Panc1 (cell line): ENCODE measurements at places on chromosomes 16 and 17.

DNA sequence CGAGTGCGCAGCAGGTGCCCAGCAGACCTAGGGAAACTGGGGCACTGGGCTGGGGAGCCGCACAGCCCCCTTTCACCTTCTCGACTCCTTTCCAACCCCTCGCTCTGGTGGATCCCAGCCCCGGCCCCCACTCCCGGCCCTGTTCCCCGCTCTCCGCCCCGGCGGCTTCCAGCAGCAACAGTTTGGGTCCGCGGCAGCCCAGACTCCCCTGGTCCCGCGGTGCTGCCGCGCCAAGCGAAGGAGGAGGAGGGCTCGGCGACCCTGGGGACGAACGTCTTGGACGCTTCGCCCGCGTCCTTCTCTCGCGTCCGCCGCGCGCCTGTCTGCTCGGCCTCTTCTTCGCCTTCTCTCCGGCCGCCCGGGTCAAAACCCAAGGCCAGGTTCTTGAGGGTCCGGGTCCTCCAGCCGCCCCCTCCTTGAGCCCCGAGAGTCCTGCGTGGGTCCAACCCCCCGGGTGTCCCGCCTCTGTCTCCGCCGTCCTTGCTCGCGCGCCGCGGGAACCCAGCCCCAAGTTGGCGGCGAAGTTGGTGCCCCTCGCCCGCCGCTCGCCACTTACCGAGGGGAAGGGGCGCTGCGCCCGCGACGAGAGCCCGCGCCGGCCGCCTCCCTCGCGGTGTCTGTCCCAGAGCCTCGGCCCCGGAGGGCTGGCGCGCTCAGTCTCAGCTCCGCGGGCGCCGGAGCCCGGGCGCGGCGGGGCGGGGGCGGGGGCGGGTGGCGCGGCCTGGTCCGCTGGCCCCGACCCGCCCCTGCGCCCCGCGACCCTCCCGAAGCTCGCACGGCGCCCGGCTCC, 1.4 kb upstream of the GRIN2C start:
- no peak overlapping the region for H3K27ac ChIP-seq
- peaks cover 21% of the 10 kb centered on the region for H3K4me1 ChIP-seq
- 0 out of 2 replicates have a peak, but pooled peaks cover 4% of the 10 kb centered on the region for H3K36me3 ChIP-seq
- H3K27me3 ChIP-seq: peaks cover 21% of the 10 kb centered on the region
- no peak for DNase-seq

GRCh38 chr17:19978209-19978802, 678 bp upstream of the AKAP10 start:
- no peak for DNase-seq
- H3K27ac ChIP-seq: peak overlapping the region; percentile 94
- H3K36me3 ChIP-seq: peaks cover 4% of the 10 kb centered on the region; the same call in 1 of the 2 replicates
- H3K27me3 ChIP-seq: no peaks in the 10 kb centered on the region
- H3K4me1 ChIP-seq: no peaks in the 10 kb centered on the region; the same call in 1 of the 2 replicates

GRCh38 chr16:49986351-49987124, 38.5 kb upstream of the CNEP1R1 start:
- H3K27me3 ChIP-seq: no peaks in the 10 kb centered on the region
- no peak for DNase-seq
- peak overlapping the region; percentile 24 for H3K4me3 ChIP-seq

- DNase-seq: peak; percentile 24
- H3K27me3 ChIP-seq: no peaks in the 10 kb centered on the region
- H3K4me3 ChIP-seq: no peak overlapping the region
- no peaks in the 10 kb centered on the region; the same call in 1 of the 2 replicates for H3K4me1 ChIP-seq
These were observed 31.5 kb downstream of the SIAH1 start for GRCh38 chr16:48353565-48354163.

DNA sequence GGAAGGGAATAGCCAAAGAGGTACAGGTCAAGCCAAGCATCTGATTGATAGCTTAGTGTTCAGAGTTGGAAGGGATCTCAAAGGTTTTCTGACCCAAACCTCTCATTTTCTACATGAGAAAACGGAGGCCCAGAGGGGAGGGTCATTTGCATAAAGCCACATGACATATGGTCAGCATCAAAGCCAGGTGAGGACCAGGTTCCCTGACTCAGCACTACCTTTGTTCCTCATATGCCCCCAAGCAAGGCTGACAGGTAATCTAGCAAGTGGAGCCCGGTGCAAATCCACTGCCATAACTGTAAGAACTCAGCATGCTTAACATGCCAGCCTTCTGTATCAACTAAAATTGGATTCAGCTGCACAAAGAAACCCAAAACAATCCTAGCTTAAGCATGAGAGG, 28.2 kb upstream of the CCL1 start:
- no peak overlapping the region for H3K4me3 ChIP-seq
- no peak for DNase-seq
- H3K36me3 ChIP-seq: no peaks in the 10 kb centered on the region
- 0 out of 2 replicates have a peak, but pooled peaks cover 4% of the 10 kb centered on the region for H3K27me3 ChIP-seq
- H3K4me1 ChIP-seq: no peaks in the 10 kb centered on the region
- H3K27ac ChIP-seq: no peak overlapping the region

- H3K36me3 ChIP-seq: no peaks in the 10 kb centered on the region
- no peak overlapping the region for H3K27ac ChIP-seq
- H3K27me3 ChIP-seq: no peaks in the 10 kb centered on the region
- no peak overlapping the region for H3K4me3 ChIP-seq
- no peaks in the 10 kb centered on the region for H3K4me1 ChIP-seq
- DNase-seq: no peak
These were observed 66.3 kb upstream of the DOC2B start for GRCh38 chr17:247767-248166.

DNA sequence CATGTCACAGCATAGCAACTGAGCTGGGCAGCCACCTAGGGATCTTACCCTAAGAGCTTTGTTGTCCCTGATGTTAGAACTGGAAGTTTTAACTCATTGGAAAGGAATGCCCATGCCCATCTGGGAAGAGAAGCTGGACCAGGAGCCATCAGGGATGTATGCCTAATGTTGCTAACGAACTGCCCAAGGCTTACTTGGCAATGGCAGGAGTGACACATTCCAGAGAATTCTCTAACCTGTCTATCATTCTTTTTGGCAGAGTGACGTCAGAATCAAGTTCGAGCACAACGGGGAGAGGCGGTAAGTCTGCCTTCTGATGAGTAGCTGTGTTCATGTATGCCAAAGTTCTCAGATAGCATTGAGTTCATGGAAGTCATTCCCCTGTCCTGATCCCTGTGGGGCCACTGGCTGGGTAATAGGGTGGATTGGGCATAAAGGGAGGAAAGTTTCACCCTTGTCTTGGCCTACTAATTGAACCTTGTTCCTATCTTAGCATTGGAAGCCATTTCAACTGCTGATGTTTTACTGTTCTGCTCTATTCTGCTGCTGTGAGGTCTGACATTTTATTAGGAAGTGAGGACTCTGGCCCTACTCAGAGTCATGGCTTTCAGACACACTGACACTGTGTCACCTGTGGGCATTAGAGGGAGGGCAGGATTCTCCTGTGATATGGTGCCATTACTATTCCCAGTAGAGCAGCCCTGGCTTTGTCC, 23.7 kb downstream of the MAP3K3 start:
- no peak overlapping the region for H3K27ac ChIP-seq
- no peaks in the 10 kb centered on the region for H3K36me3 ChIP-seq
- DNase-seq: no peak

DNA sequence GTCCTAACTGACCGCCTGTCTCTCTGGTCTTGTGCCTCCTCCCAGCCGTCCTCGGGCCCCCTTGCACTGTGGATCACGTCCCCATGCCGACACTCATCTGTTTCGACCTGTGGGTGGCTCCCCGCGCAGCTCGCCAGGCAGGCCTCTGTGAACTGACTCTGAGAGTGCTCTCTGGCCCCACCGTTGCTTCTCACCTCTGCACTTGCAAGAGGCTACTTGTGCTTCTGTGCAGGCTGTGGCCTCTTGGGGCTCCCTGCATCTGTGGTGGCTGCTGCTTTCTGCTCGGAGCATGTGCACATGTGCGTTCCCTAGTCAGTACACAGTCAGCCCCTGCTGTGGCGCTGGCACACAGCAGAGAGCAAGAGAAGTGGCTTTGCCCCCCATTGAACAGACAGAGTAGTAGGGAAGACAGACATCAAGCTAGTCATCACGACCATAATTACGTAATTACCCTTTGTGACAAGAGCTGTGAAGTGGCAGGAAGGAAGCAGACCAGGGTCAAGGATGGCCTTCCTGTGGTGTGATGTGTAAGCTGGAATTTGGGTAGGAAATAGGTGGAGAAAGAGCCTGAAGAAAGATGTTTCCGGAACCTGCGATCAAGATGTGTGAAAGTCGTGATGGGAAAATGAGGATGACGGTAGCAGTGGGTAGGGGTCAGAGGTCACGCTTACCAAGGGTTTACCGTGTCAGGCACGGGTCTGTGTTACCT, 256.0 kb upstream of the CACNG5 start:
- no peak for DNase-seq
- H3K4me1 ChIP-seq: peaks cover 24% of the 10 kb centered on the region
- H3K27ac ChIP-seq: peak overlapping the region; percentile 70
- H3K27me3 ChIP-seq: no peaks in the 10 kb centered on the region

DNA sequence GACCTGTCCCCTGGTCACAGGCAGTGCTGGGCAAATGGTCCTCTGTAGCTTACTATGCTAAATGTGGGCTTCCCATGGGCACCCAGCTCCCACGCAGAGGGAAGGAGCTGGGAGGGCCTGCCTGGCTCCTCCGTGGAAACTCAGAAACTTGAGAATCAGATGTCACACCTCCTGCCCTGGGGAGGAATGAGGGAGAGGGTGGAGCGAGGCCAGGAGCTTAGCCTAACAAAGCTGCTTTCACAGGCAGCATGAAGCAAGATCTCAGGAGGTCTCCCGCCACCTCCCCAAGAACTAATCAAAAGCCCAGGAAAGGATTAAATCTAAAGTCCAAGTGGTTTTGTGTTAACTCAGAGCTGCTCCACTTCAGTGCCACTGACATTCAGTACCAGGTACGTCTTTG, 33.6 kb upstream of the XYLT2 start:
- peaks cover 4% of the 10 kb centered on the region; the same call in 1 of the 2 replicates for H3K27me3 ChIP-seq
- H3K27ac ChIP-seq: no peak overlapping the region
- H3K36me3 ChIP-seq: no peaks in the 10 kb centered on the region

- H3K4me3 ChIP-seq: no peak overlapping the region
- DNase-seq: no peak
- H3K27ac ChIP-seq: no peak overlapping the region
- H3K36me3 ChIP-seq: no peaks in the 10 kb centered on the region
- peaks cover 21% of the 10 kb centered on the region for H3K4me1 ChIP-seq
These were observed 94.4 kb upstream of the CIBAR2 start for GRCh38 chr16:85206472-85207356.

DNA sequence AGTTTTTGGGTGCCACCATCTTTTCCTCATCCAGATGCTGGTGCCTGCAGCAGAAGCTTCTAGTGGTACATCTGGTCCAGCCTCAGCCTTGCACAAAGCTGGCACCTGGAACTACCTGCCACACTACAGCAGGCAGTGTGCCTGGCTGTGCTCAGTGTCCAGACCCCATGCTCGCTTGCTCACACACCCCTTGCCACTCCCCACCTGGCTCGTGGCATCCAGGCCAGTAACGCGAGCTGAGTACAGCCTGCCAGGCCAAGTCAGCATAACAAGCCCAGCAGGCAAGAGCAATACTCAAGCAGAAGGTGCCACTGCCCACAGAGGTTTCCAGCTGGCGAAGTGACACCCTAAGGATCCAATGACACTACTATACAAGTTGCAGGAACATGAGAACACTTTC, 29.7 kb upstream of the KIF2B start:
- DNase-seq: no peak
- no peak overlapping the region for H3K4me3 ChIP-seq
- H3K27ac ChIP-seq: no peak overlapping the region
- H3K4me1 ChIP-seq: no peaks in the 10 kb centered on the region
- H3K36me3 ChIP-seq: no peaks in the 10 kb centered on the region

GRCh38 chr16:51839727-51840462, 688.8 kb upstream of the SALL1 start:
- no peak for DNase-seq
- H3K27me3 ChIP-seq: no peaks in the 10 kb centered on the region
- H3K4me3 ChIP-seq: no peak overlapping the region
- no peak overlapping the region for H3K27ac ChIP-seq
- no peaks in the 10 kb centered on the region for H3K36me3 ChIP-seq

GRCh38 chr16:85182286-85182685, 70.0 kb upstream of the CIBAR2 start:
- DNase-seq: no peak
- no peaks in the 10 kb centered on the region; the same call in 1 of the 2 replicates for H3K4me1 ChIP-seq
- no peak overlapping the region for H3K4me3 ChIP-seq
- no peaks in the 10 kb centered on the region for H3K36me3 ChIP-seq

- H3K4me3 ChIP-seq: no peak overlapping the region
- H3K27ac ChIP-seq: no peak overlapping the region
- H3K4me1 ChIP-seq: no peaks in the 10 kb centered on the region; the same call in 1 of the 2 replicates
- no peak for DNase-seq
These were observed 1.4 kb upstream of the HS3ST3B1 start for GRCh38 chr17:14299280-14300141.

GRCh38 chr17:66720027-66720426, 114.9 kb upstream of the CACNG5 start:
- no peak overlapping the region for H3K27ac ChIP-seq
- H3K27me3 ChIP-seq: no peaks in the 10 kb centered on the region
- H3K4me3 ChIP-seq: no peak overlapping the region
- DNase-seq: no peak
- H3K36me3 ChIP-seq: no peaks in the 10 kb centered on the region

DNA sequence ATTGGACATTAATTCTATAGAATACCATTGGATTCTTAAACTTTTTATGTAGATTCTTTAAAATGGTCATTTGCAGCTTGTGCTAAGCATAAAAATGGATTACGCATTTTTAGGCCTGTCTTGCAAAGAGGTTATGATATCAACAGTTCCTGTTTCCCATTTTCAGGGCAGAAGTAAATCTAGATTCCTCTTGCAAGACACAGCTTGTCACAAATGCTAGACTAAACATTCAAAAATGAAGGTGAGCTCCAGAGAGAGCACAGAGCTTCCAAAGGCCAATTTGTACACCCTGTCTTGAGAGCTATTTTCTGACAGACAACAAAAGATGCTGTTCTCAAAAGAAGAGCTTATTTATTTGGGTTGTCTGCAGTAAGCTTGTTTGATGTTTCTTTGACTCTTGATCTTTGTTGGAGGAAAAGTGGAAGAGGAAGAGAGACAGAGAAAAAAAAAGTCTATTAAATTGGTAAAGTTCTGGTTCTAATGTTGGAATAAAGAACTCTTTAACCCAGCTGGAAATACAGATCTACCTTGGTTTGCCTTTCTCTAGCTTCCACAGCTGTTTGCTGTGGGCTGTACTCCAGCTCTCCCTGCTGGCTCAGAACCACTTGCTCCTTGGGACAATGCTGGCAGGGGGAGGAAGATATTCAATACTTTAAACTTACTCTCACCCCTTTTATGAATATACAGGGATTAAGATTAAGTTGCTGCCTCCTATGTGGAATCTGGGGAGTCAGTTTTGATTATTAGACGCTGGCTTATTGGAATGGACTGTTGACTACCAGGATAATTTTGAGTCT, 651.8 kb downstream of the CDH11 start:
- H3K4me1 ChIP-seq: no peaks in the 10 kb centered on the region
- no peak for DNase-seq
- no peak overlapping the region for H3K4me3 ChIP-seq
- no peaks in the 10 kb centered on the region for H3K36me3 ChIP-seq
- no peak overlapping the region for H3K27ac ChIP-seq
- H3K27me3 ChIP-seq: no peaks in the 10 kb centered on the region

GRCh38 chr16:66961914-66962313, 848 bp downstream of the CES3 start:
- H3K27ac ChIP-seq: no peak overlapping the region
- no peaks in the 10 kb centered on the region for H3K27me3 ChIP-seq
- no peak overlapping the region for H3K4me3 ChIP-seq
- H3K36me3 ChIP-seq: no peaks in the 10 kb centered on the region
- DNase-seq: no peak
